Amniotic stem cell (primary cell): ENCODE measurements at places on chromosomes 2 and 18.
A peak's percentile ranks its signal among the peaks of the same experiment; 100 is the strongest.

DNA sequence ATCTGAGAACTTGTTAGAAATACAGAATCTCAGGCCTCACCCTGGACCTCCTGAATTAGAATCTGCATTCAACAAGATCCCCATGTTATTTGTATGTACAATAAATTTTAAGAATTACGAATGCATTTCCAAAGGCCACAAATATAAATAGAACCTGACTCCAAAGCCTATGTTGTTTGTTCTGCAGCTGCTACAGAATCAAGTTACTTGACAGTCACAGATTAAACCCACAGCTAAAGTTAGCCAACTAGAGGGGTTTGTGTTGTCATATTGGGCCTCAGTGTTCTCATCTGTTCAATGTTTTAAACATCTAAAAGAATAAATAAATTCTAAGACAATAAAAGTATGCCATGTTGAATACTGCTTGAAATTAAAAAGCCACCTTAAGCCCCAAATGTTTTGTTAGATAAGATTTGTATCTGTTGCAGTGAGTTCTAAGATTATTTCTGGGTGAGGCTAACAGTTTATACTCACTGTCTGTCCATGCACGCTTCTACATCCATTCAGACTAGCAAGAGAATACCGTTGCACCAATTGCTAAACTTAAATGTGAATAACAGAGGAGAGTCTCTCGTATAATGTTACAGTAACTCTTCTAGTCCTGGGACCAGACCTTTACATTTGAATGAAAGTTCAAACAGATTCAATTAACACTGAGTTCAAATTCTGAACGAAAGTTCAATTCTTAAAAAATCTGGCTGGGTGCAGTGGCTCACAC, 200.4 kb downstream of the MEMO1 start:
- no peak for DNase-seq

DNA sequence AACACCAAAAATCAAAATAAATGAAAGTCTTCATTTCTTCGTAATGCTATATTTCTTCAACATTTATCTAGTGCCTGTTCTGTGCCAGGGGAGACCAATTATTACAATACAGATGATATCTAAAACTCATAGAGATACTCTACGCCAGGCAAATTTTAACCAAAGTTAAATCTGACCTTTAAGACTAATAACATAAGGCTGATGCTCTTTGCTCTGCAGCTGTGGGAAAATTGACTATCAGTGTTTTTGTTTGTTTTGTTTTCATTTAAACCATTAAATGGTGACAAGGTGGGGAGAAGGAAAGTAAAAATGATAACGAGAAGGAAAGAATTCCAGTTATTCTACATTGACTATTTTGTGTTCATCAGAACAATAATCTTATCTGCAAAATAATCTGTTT, 406.4 kb downstream of the LRP1B start:
- DNase-seq = no peak

GRCh38 chr2:45797451-45798230, 146.2 kb downstream of the PRKCE start:
- no peak for DNase-seq

DNA sequence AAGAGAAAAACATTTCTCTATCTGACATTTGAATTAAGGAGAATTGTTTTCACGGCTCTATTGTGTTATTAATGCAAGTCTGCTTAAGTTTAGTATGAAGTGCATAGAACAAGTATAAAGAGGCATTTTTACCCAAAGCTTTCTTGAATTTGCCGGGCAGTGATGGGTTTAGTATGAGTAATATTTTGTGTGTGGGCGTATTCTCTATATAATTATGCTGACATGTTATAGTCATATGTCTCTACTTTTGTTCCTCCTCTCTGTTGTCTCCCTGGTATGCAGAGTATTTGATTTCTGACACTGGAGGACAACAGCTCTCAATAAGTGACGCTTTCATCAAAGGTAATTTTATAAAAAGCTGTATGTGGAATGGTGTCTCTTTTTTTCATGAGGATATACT, 45.9 kb downstream of the PIKFYVE start:
- DNase-seq = no peak

- DNase-seq = no peak
These were observed 138.7 kb downstream of the CDH20 start for GRCh38 chr18:61471942-61472341.

DNA sequence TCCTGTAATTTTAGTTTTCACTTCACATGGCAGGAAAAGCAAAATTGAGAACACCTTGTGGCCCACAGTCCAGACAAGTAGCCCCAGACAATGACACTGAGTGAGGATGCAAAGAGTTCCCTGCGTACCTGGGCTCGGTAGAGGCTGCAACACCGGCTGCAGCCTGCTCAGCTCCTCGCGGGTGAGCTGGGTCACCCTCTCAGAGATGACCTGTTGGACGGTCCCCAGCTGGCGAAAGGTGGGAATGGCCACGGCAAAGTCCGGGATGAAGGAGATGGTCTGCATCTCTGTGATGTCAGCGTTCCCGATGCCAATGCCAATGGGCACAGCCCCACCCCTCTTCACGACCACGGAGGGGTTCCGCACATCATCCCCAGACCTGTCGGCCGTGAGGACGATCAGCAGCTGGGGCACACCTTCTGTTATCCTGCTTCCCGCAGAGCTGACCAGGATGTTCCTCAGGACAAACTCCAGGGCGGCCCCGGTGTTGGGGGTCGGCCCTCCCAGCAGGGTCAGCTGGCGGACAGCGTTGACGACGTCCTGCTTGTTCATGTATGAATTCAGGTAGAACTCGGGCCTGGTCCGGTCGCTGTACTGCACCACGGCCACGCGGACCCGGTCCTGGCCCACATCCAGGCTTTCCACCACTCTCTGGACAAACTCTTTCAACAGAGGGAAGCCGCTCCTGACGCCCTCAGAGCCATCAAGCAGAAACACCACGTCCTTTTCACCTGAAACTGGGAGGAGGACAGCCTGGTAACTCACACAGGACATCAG, 39.5 kb downstream of the COL6A3 start:
- DNase-seq = no peak

DNA sequence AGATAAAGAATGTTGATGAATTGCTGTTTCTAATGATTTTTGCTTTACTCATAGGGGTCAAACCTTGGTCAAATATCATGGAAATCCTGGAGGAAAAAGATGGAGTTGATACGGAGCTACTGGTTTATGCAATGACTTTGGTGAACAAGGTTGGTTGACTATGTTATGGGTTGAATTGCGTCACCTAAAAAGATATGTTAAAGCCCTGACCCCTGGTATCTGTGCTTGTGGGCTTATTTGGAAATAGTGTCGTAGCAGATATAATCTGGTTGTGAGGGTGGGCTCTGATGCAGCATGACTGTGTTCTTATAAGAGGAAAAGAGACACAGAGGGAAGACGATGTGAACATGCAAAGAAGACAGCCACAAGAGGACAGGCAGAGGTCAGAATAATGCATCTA, 226.2 kb downstream of the TPGS2 start:
- no peak for DNase-seq

DNA sequence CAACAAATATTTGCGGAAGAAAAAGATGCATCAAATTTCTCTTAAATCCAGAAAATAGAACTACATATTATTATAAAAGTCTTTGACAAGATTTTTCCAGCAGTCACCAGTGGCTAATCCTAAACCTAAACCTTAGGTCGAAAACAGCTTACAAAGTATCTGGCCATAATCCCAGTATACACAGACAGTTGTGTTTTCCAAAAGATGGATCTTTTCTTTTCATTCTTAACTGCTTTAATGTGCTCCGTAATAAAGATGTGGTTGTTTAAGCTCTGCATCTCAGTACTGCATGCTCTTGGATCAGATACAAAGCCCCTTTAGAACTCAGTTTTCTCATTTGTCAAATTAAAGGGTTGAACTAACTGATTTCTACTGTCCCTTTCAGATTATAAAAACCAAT, 247.8 kb downstream of the TXNL1 start:
- no peak for DNase-seq

GRCh38 chr2:127414638-127415592, 3.3 kb upstream of the PROC start:
- DNase-seq = no peak

GRCh38 chr18:48360376-48361021, 48.7 kb downstream of the ZBTB7C start:
- no peak for DNase-seq

DNA sequence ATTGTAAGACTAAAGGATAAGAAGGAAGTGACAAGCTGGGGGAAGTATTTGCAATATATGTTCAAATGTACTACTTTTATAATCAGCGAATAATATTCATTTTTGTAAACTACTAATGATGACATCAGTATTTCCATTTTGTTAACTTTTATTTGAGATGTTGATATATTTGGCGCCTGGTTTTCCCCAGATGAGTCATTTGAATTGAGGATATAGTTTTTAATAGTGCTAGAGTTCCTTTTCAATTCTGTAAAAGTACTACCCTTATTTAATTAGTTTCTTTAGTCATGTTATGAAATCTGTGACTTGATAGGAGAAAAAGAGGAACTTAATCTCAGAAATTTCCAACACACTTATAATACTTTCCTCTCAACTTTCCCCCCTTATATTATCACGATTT, 495.3 kb downstream of the IRS1 start:
- no peak for DNase-seq

DNA sequence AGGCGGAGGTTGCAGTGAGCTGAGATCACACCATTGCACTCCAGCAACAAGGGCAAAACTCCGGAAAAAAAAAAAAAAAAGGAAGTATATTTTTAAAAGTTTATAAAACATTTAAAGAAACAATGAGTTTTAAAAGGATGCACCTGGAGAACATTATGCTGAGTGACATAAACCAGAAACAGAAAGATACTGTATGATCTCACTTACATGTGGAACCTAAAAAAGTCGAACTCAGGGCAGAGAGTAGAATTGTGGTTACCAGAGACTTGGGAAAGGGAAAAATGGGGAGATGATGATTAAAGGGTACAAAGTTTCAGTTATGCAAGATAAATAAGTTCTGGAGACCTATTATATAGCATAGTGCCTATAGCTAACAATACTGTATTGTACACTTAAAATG, 52.8 kb upstream of the RTN4 start:
- no peak for DNase-seq

GRCh38 chr2:73089270-73090030, 17.9 kb upstream of the SFXN5 start:
- peak; percentile 90 for DNase-seq
